ENCODE measurements at places on chromosomes 12 and 14.

DNA sequence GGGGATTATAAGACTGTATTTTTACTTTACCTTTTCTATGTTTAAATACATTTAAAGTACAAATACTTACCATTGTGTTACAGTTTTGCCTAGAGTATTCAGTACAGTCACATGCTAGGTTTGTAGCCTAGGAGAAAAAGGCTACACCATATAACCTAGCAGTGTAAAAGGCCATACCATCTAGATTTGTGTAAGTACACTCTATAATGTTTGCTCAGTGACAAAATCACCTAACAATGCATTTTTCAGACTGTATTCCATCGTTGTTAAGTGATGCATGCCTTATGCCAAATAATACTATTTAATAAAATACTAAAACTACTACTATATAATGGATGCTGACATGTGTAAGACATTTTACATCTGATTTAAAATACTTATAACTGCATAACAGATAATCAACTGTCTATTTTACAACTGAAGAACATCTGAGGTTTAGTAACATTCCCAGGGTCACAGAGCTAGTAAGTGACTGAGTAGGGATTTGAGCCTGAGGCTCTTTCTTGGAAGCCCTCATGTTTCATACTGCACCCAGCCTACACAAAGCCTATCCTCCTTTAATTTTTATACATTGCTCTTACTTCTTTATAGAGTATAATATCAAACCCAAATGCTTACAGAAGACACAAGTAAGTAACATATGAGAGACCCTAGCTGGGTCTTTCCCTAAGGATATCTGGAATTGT lies 296.8 kb downstream of the SYT1 start:
- DNase-seq = no peak

DNA sequence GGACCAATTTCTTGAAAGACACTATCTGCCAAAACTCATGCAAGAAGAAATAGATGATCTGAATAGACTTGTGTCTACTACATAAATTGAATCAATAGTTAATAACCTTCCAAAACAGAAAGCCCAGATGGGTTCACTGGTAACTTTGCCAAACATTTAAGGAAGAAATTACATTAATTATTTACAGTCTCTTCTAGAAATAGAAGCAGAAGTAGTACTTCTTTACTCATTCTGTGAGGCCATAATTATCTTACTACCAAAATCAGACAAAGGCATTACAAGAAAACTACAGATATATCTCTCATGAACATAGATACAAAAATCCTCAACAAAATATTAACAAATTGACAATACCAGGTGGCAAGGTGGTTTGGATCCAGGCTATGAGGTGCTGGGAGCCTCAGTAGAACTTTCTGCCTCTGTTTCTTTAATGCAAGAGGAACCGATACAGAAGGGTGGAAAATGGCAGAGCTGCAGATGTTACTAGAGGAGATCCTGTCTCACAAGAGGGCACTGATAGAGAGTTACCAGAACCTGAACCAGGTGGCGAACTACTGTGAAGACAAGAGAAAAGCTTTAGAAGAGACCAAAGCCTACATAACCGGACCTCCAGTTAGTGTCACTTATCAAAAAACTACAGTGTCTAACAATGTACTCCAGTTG lies 33.7 kb upstream of the KTN1 start:
- DNase-seq = no peak

- no peak for DNase-seq
Measured at GRCh38 chr12:114658002-114658441, 26.0 kb downstream of the TBX3 start.

DNA sequence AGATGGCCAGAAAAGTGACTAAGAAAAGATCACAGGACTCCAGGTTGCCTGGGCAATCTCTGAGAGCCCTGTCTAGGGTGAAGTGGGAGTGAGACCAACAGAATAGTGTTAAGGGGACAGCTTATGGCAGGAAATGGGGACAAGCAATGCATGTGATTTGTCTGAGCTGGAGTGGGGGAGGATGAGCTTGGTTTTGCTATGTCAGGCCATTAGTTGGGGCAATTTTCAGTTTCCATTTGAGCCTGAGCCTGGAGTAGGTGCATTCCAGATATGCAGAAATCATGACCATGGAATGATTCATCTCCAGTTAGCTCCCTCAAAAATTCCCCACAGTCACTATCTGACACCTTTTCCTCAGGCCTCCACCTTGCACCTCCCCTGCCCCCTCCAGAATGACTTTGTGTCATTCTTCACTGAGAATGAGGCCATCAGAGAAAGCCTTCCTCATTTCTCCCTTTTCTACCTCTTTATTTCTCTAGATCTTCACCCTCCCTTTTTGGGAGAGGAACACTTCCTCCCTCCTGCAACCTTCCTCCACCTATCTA lies 150.9 kb upstream of the PLEKHG7 start:
- no peak for DNase-seq

DNA sequence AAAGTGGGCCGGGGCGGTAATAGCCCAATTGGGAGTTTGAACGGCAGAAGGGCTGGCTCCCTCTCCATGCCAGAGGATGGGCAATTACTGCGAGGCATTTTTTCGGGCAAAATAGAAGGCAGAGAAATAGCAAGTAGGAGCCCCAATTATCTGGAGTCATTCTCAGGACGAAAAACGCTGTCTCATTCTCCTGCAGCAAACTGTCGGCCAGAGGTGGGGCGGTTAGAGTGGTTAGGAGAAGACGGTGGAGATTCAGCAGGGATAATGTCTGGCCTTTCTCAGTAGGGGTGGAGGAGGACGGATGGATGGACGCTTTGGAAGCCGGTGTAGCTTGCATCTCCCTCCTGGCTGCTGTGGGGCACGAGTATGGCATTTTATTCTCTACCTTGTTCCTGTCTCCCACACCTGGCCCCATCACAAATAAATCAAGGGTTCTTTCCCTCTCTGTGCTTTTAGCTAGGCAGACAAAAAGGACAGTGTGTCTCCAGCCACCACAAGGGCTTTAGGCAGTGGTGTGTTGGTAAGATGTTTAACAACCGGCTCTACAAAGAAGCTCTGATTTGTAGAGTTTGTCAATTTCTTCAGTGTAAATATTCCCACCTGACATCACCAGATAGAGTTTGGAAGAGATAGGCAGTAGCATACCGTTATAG lies 140.5 kb upstream of the LHX5 start:
- DNase-seq = no peak

GRCh38 chr14:68931474-68932051 lies 47.5 kb downstream of the ACTN1 start:
- DNase-seq = no peak

DNA sequence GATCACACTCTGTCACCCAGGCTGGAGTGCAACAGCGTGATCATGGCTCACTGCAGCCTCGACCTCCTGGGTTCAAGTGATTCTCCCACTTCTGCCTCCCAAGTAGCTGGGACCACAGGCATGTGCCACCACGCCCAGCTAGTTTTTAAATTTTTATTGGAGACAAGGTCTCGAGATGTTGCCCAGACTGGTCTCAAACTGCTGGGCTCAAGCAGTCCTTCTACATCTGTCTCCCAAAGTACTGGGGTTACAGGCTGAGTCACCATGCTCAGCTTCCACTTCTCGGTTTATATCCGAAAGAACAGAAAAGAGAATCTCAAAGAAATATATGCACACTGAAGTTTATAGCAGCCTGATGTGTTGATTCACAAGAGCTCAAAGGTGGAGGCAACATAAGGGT lies 107.5 kb downstream of the SCARB1 start:
- no peak for DNase-seq

DNA sequence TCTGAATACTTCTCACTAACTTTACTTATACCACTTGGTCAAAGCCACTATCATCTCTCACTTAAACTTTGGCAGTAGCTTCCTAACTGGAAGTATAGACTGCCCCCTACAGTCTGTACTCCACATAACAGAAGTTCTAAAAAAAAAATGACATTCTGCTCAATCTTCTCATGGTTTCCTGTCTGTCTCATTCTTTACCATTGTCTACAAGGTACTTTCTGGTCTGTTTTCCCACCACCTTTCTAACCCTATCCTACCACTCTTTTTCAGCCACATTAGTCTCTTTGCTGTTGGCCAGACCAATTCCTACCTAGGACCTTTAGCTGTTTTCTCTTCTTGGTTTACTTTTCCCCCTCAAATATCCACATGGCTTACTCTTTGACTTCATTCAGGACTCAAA lies 14.7 kb downstream of the CPSF6 start:
- DNase-seq = no peak

- no peak for DNase-seq
Measured at GRCh38 chr12:67067453-67068203, 201.5 kb upstream of the CAND1 start.

GRCh38 chr12:32483499-32483898 lies 84.1 kb downstream of the FGD4 start:
- no peak for DNase-seq

- DNase-seq = no peak
Measured at GRCh38 chr12:99235381-99235780, 412.2 kb upstream of the GARIN6 start.

- DNase-seq = no peak
Measured at GRCh38 chr14:91284146-91284790, 39.8 kb upstream of the GPR68 start.

GRCh38 chr14:63611078-63611477 lies 30.6 kb downstream of the WDR89 start:
- no peak for DNase-seq

DNA sequence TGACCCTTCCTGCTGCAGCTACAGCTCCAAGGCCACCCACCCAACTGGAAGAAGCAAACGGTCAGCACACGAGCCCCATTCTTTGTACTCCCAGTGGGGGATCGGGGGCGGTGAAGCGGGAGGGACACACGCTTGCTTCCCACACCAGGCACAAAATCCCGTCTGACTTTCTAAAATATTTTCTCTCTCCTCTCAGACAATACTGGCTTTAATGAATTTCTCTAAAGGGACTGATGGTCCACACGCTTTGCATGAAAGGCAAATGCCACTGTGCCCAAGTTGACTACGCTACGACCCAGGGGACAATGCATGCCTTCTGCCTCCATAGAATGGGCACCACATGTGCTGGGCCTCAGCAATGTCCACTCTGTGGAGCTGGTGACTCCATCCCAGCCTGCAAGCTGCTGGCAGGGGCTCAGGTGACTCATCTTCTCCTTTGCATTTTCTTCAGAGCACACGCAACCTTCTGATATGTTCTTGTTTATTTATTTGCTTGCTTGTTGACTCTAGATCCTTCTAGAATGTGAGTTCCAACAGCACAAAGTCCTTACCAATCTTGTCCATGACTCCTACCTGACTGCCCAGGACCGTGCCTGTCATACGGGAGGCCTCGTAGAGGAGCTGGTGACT lies 15.6 kb downstream of the SYNE3 start:
- no peak for DNase-seq

Measured in stimulated activated CD4-positive, alpha-beta T cell treated with anti-CD3 and anti-CD28 coated beads, TNF-alpha, amount 100 ng/mL, for 1 hour (primary cell).